ENCODE measurements at places on chromosomes 12 and 14.
A peak's percentile ranks its signal among the peaks of the same experiment; 100 is the strongest.

DNA sequence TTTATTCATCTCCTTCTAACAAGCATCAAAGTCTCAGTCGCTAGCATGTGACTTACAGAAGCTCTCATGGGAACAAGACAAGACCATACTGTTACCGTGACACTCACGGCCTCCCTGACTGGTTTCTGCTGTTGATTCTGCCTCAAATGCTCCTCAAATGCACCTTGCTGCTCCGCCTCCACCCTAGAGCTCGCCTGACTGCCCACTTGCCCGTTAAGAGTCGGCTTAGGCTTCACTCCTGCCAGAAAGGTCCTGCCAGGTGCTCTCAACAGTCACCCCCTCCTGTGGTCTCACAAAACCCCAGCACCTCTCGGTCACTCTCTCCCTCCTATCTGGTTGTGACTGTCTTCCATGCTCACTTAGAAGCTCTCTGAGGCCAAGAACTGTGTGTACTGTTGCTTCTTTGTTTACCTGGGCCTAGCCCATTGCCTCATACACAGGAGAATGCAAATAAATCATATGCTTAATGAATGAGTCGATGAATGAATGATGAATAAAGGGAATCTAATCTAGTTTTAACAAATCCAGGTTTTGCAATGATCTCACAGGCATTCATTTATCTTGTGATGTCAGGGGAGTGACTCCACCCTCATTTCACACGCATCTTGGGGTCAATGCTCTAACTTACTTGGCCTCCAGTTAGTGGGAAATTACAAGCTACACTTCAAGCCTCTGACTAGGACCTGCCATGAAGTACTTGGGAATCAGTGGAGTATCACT, 41.3 kb downstream of the SSH1 start:
- H3K4me1 ChIP-seq = peaks cover 11% of the 10 kb centered on the region
- H3K4me3 ChIP-seq = no peak overlapping the region
- H3K27me3 ChIP-seq = no peaks in the 10 kb centered on the region
- H3K36me3 ChIP-seq = peaks cover 10% of the 10 kb centered on the region

DNA sequence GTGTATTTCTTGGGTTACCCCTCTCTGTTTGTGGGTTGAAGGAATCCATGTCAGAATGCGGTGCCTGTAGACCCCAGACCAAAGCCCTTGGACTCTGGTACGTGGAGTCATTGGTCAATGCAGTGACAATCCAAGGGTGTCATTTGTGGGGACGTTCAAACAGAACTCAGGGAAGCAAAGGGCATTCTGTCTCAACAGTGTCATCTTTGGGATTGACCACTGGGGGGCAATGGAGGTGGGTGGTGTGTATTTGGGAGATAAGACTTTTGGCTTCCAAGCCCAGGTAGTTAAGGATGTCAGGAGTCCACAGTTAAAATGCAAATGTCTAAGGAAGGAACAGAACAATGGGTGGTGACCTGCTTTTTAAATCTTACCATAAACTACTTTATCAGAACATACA, 54.6 kb upstream of the CCDC175 start:
- H3K4me3 ChIP-seq = no peak overlapping the region
- no peak overlapping the region for H3K27ac ChIP-seq
- peaks cover 49% of the 10 kb centered on the region for H3K27me3 ChIP-seq

DNA sequence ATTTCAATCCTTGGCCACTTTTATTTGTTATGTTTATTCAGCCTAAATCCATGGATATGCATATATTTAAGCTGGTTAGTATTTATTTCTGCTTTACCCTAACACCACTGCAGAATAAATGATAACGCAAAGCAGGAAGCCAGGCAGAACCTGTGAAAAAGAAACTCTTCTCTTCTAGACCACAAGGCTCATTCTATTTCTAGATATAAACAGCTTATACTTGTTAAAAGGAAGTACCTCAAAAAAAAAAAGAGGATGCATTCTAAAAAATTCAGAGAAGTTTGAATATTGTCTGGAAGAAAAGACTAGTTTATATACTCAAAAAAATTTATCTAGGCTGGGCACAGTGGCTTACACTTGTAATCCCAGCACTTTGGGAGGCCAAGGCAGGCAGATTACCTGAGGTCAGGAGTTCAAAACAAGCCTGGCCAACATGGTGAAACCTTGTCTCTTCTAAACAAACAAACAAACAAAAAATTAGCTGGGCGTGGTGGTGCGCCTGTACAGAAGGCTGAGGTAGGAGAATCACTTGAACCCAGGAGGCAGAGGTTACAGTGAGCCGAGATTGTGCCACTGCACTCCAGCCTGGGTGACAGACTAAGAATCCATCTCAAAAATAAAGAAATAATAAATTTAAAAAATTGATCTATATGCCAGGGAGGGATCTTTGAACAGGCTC, 55.8 kb downstream of the GALNT4 start:
- peak overlapping the region; percentile 88 for H3K27ac ChIP-seq
- no peaks in the 10 kb centered on the region for H3K27me3 ChIP-seq
- peak; percentile 47 for DNase-seq
- peak overlapping the region; percentile 90 for H3K4me3 ChIP-seq

GRCh38 chr12:52185400-52185967, 6.3 kb downstream of the KRT80 start:
- H3K27me3 ChIP-seq = peaks cover 3% of the 10 kb centered on the region
- no peak overlapping the region for H3K4me3 ChIP-seq
- no peaks in the 10 kb centered on the region for H3K36me3 ChIP-seq
- no peak for DNase-seq
- no peak overlapping the region for H3K27ac ChIP-seq
- peaks cover 3% of the 10 kb centered on the region for H3K4me1 ChIP-seq

DNA sequence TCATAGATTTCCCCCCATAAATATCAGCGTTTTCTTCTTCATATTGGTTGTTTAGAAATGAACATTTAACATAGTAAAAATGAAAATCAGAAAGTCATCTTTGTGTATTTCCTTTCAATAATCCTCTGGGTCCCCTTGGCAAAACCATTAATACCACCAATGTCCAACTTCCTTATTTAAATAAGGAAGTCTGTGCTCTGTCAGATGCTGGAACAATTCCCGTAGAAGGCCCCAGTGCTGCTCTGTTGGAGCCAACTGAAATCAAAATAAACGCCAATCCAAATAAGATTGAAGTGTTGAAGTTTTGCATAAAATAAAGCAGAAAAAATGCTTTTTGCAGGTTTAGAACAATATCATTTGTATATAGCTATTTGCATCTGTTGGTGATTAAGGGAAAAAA, 93.1 kb downstream of the PPM1H start:
- no peak for DNase-seq
- H3K27ac ChIP-seq = no peak overlapping the region
- no peaks in the 10 kb centered on the region for H3K36me3 ChIP-seq
- no peak overlapping the region for H3K4me3 ChIP-seq
- H3K27me3 ChIP-seq = no peaks in the 10 kb centered on the region

Data from naive B cell (primary cell).